ENCODE measurements at places on chromosomes 7 and 10.

- DNase-seq, result no peak
These were observed 51.2 kb downstream of the PDK4 start for GRCh38 chr7:95545007-95545615.

DNA sequence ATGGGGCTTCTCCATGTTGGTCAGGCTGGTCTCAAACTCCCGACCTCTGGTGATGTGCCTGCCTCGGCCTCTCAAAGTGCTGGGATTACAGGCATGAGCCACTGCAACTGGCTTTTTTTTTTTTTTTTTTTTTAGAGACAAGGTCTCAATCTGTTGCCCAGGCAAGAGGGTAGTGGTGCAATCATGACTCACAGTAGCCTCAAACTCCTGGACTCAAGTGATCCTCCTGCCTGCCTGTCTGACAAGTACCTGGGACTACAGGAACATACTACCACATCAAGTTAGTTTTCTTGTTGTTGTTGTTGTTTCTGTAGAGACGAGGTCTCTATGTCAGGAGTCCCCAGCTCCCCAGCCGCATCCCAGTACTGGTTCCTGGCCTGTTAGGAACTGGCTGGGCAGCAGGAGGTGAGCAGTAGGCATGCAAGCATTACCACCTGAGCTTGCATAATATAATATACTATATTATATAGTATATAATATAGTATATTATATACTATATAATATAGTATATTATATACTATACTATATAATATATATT, 55.7 kb downstream of the TPK1 start:
- DNase-seq, result no peak

DNA sequence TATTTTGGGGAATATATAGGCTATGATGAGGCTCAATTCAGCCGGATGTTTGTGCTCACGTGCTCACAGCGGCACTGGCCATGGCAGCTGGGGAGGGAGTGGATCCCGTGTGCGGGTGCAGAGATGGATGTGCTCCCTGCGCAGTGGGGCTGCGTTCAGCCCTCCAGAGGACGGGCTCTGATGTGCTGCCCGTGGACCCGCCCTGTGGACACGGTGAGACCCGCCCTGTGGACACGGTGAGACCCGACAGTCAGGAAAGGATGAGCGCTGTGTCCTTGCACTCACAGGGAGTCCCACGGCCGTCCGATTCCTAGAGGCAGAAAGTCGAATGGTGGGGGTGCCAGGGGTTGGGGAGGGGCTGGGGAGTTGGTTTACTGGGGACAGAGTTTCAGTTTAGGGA, 89.0 kb downstream of the DNAJB6 start:
- DNase-seq, result no peak

- no peak for DNase-seq
These were observed 222.0 kb downstream of the ADK start for GRCh38 chr10:74373059-74373458.

- peak; percentile 82 for DNase-seq
These were observed at the start of gene MAD1L1 for GRCh38 chr7:2232766-2233520. Gene MAD1L1 (minus strand): TSS chr7:2232945. CDS start chr7:2230133, 2,812 bp downstream.

- DNase-seq, result no peak
These were observed 48.1 kb upstream of the EXOC6 start for GRCh38 chr10:92800134-92800733.

DNA sequence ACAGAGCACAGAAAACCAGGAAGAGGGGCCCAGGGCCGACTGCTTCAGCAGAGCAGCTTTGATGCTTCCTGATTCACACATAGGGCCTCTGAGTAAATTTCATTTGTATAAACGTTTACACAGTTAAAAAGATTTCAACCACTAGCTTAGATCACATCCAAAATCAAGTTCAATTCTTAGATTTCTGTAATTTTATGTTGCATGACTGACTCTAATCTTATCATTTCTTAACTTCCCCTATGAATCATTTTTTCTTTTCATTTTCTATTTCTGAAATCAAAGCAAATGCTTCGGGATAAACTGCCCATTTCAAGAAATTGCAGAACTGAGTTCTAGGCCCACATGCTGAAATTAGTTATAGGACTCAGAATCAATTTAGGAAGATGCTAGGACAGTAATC, 224.7 kb downstream of the INHBA start:
- DNase-seq, result no peak

DNA sequence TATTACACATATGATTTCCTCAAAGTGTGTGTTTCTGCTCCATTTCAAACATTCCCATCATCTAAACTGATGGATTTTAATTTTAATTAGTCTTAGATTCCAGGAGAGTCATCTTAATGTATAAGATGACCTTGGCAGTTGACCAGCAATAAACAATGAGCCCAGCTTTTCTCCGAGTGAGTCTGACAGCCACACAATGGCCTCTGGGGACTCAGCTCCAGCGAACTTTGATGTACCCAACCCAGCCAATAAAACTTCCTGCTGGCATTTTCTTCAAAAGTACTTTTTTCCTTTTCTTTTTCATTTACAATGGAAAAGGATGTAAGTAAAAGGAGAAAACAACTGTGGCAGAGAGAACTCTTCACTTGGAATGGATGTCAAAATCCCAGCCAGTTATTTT, 139.1 kb upstream of the CTBP2 start:
- no peak for DNase-seq

DNA sequence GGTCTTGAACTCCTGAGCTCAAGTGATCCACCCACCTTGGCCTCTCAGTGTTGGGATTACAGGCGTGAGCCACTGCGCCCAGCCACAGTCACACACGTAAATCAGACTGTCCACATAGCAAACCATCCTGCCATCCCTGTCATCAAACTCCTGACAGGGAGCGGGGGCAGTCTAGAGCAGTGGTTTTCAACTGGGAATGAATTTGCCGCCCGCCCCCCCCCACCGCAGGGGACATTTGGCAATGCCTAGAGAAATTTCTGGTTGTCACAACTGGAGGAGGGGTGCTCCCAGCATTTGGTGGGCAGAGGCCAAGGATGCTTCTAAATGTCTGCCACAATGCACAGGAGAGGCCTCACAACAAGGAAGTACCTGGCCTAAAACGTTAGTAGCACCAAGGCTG, 24.1 kb downstream of the CAMK2G start:
- no peak for DNase-seq

DNA sequence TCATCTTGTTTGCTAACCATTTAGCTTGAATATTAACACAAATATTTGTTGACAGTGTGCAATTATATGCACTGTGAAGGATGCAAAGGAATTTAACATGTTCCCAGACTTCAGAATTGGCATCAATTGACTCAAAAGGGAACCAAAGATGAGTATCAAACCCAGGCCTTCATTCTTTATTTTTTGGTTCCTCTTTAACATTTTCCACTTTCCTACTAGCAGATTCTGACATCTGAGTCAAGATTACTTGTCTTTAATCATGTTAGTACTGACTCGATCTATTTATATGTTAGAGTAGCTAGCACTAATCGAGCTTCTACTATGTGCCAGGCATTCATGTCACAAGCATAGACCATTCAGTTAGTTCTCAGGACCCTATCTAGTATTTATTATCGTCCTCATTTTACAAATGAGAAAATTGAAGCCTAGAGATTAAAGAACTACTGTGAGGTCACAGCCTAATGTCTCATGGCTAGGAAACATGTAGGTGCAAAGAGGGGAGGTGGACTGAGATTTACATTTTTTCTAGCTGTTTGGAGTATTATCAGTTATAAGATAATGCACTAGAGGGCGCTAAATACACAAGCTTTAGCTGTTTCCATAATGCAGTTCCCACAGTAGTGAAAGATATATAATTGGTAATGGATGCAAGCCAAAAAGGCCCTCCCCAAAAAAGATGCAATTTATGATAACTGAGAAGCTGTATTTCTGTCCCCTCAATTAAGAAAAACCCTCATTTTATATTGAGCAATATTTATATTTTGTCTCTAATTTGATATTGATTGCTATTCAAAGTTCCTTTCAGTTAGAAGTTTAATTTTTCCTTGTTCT, 32.9 kb upstream of the KMT2E start:
- peak; percentile 64 for DNase-seq

GRCh38 chr10:74684462-74684861, 141.9 kb upstream of the KAT6B start:
- no peak for DNase-seq

GRCh38 chr10:66925896-66926715, at the start of gene LRRTM3:
Gene LRRTM3 (plus strand): TSS chr10:66926036.
- no peak for DNase-seq

DNA sequence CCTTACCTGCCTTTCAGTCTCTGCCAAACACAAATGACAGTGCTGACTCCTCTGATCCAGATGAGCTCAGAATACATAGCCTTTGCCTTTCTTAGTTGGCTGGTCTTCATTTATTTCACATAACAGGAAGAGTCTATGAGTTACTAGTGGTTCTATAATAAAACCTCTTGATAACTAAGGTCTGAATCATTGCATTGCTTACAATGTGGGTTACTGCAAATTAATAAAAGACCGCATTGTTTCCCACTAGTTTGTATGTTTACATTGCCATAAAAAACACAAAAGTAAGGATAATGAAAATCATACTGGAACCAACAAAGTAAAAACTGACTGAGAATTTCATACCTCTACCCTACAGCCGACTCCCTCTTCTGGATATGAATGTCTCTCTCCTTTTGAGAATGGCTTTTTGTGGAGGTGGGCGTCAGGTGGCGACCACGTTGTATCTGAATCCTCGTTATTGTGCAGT, 62.0 kb upstream of the AKR1E2 start:
- DNase-seq, result no peak

DNA sequence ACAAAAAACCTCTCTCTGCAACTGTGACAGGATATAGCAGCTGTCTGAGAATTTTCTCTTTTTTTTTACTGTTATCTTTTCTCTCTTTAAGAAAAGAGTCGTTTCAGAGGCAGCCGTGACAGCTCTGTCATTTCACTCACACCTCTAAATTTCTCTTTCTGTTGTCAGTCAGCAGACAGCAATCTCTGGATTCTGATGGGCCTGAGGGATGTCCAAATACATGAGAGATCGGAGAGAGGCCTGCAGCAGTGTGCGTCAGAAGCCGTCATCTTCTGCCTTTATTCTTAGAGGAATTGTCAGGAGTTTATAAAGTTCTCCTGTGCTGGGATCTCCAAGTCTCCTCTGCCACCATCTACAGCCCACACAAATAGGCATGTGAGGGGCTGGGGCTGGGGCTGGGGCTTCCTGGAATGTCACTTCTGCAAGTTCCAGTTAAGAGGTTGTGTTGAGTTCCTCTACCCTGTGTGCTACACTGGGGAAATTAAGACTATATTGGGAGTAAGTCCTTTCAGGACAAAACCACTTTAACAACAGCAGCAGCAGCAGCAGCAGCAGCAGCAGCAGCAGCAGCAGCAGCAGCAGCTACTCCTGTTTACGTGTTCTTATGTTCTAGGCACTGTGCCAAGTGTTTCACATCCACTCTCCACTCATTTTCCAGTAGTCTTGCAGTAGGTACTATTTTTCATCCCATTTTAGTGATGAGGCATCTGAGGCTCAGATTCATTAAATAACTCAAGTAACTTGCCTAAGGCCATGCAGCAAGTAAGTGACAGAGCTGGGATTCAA, 541.3 kb downstream of the LRMDA start:
- no peak for DNase-seq

- DNase-seq, result no peak
These were observed 86.6 kb upstream of the LEP start for GRCh38 chr7:128154504-128154903.

- DNase-seq, result no peak
These were observed 249.8 kb downstream of the TRIL start for GRCh38 chr7:28708033-28708951.

DNA sequence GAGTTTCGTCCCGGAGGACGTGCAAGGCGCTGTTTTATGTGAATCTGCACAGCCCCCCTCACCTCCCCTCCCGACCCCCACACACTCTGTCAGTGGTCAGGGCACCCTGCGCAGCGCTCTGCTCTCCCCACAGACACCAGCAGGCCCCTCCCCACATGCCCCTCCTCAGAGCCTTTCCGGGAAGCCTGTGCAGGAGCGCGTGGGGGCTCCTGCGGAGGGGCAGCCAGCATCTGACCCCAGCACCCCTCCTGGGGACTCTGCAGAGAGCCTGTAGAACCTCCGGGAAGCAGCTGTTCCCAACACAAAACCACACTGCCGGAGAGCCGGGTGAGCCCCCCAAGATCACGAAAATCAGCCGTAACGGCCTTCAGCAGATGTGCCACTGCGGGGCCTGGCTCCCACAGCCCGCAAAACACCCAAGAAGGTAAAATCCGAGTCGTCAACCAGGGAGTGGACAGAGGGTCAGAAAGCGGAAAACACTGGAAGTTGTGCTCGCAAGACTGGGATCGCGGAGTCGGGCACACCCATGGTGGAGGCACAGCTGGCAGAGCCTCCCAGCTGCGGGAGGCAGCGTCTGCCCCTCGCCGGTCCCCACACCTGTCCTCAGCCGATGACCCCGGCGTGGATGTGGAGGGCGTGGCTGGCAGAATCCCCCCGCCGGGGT, 53.8 kb upstream of the PDGFA start:
- no peak for DNase-seq

GRCh38 chr7:26858241-26858715, 6.1 kb downstream of the SKAP2 start:
- no peak for DNase-seq

DNA sequence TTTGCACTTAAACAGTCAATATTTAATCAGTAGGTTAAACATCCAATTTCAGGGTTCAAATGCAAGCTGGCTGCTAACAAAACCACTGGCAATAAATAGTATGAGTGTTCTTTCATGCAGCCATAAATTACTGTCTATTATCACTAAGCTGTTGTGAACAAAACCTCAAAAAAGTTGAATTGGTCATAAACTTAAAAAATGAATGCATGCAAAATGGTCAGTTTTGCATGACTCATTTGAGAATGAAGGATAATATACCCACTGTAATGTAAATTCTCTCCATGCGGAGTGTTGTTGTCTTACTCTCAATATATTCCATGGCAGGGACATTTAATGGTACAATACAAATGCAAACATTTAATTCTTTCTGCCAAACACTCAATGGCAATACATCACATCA, 226.4 kb downstream of the MAGI2 start:
- DNase-seq, result no peak

DNA sequence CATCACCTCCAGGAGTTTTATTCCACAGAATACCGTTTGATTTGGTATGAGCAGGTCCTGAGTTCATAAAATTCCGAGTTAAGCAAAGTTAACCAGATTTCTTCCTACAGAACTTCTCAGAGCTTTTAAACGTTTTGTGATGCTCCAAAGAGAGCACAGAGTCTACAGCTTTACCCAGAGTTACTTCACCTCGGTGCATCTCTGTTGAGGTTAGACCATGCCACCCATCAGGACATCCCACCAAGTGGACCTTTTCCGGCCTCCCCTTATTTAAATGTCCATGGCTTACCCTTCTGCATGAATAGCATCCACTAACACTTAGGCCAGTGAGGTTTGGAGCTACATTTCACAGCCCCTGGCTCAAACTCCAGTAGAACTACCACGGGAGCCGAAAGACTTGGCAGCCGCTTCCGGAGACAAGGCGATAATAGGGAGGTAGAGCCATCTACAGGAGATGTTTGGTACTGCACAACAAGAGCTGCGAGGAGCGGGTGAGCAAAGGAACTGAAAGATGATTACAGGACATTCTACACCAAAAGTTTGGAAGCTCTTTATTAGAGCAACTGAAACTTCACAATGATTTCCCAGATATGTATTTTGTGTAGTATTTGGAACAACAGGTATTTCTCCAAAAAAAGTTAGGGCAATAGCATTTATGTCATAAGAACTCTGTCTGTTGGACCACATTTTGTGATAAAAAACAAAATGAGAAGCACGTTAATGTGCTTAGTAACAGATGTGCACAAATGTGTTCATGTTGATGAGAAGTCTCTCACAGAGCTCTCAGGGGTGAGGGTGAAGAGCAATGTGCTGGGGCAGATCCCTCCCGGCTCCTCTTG, 174.7 kb downstream of the HERPUD2 start:
- peak; percentile 36 for DNase-seq

GRCh38 chr10:132740588-132740987, 45.4 kb downstream of the NKX6-2 start:
- no peak for DNase-seq

GRCh38 chr10:67319976-67320375, 376.0 kb downstream of the CTNNA3 start:
- DNase-seq, result no peak

Data from CD4-positive, alpha-beta T cell treated with Interleukin-6 at 100 ng/mL for 8 hours (primary cell).